Muscle of leg (tissue), 16 donors: ENCODE measurements at places on chromosomes 7 and 10.

DNA sequence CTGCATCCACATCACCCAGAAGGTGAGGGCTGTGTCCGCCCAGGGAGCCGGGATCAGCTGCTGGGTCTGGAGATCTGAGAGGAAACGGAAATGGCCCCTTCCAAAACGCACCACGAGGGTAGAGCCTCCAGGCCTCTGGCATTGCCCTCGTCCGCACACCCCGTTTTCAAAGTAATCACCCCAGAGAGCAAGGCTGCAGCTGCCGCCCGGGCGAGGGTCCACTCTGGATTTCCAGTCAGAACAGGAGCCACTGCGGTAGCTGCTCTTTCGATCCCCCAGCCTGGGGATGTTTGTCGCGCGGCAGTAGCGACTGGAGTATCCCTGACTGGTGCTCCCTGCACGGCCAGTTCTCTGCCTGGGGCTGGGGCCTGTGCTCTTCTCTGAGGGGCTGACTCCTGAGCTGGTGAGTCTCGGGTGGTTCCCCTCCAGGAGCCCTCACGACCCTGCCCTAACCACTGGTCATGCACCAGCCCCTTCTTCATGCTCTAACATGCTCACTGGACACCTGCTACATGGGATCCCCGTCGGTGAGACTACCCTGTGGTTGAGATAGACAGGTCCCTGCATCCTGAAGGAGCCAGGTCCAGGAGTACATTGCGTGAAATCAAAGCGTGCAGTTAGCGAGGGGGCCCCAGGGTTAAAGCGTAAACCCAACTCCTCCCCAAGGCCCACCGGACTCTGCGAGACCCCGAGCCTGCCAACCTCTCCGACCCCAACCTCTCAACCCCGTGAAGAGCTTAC, 99.2 kb downstream of the FOXL3 start:
- DNase-seq = no peak

- peak; percentile 31 for DNase-seq
Measured at GRCh38 chr10:30284865-30285594, 64.0 kb downstream of the MTPAP start.

- DNase-seq = no peak
Measured at GRCh38 chr10:93456480-93456879, 25.7 kb downstream of the MYOF start.

DNA sequence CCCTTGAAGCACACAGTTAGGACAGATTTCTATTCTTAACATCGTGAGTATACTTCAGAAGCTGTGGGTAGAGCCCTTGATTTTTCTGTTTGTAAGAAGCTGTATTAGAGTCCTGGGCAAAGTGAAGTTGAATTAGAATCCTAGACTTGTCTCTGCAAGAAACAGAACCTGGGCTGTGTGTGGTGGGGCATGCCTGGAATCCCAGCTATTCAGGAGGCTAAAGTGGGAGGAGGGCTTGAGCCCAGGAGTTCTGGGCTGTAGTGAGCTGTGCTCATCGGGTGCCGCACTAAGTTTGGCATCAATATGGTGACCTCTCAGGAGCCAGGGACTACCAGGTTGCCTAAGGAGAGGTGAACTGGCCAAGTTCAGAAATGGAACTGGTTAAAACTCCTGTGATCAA, 183.4 kb downstream of the GNAI1 start:
- DNase-seq = no peak

- DNase-seq = no peak
Measured at GRCh38 chr7:112255388-112255720, 48.9 kb downstream of the ZNF277 start.

- DNase-seq = no peak
Measured at GRCh38 chr7:99863847-99864440, 12.9 kb downstream of the OR2AE1 start.

GRCh38 chr10:78181381-78182055, 147.9 kb downstream of the RPS24 start:
- DNase-seq = no peak

DNA sequence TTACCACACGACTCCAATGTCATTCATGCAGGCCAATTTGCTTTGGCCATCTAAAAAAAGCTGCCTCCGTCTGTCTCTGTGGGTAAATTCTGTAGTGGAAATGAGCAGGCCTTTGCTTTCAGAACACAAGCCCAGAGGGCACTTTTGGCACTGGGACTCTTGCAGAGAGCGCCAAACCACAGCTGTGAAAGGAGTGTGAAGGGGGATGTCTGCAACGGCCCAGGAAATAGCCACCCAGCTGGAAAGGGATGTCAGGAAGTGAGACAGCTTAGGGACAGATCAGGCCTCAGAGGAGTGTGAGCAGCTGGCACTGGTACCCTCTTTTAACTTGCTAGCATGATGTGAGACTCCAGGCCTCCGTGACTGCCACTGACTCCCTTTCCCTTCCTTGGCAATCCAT, 152.4 kb downstream of the DKK1 start:
- peak; percentile 42 for DNase-seq

- no peak for DNase-seq
Measured at GRCh38 chr10:3417096-3417495, 244.5 kb upstream of the PITRM1 start.

- peak; percentile 45 for DNase-seq
Measured at GRCh38 chr10:114356751-114357514, 47.4 kb downstream of the AFAP1L2 start.

GRCh38 chr10:47370878-47371277, 13.2 kb downstream of the ZNF488 start:
- no peak for DNase-seq

GRCh38 chr7:74030861-74031260, 2.9 kb downstream of the ELN start:
- no peak for DNase-seq

DNA sequence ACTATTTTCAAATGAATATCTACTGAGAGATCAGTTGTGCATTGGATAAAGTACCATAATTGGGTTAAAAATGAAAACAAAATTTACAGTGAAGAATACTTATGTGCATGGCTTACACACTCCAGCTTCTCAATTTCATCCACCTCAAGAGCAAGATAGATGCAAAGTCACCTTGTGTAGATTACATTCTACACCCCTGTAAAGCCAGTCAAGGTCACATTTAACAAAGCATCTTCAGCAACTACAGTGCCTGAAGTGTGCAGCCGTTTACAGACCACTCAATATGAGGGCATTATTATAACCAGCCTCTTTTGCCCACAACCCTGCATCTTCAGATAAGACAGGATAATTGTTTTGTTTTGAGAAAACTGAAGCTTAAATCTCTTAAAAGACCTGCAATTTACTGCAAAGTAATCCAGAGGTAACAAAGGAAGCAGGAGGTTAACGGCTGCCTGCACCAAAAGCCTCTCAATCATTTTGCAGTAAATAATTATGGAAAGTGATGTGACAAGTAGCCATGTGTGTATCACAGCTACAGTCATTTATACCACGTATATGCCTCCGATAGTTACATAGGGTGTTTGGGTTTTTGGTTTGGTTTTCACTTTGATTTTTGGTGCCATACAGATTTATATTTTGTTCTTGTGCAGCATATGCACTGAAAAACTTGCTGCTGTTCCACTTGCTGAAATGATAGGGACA, 4.9 kb downstream of the PURB start:
- no peak for DNase-seq
